Frontal cortex (tissue), 4 donors: ENCODE measurements at places on chromosomes 11 and 22.

- DNase-seq = no peak
These were observed 69.6 kb downstream of the MED15 start for GRCh38 chr22:20577045-20577444.

DNA sequence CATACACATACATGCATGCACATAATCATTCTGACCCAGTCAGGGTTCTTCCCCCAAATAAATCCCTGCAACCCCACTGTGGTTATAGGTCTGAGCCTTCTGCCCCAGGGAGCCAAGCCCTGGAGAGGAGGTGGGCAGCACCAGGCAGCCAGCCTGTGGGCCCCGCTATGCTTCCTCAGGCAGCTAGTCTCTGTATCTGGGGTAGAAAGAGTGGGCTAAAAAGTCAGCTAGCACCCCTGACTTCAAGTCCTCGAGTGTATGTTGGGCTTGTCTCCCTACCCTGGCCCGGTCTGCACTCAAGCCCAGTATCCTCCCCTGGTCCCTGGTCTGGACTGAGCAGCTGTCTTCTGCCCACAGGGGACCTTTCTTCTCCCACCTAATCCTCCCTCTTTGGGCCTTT is 28.0 kb downstream of the KCNQ1OT1 start:
- no peak for DNase-seq

GRCh38 chr11:26219183-26220117 is 112.5 kb upstream of the ANO3 start:
- DNase-seq = no peak

DNA sequence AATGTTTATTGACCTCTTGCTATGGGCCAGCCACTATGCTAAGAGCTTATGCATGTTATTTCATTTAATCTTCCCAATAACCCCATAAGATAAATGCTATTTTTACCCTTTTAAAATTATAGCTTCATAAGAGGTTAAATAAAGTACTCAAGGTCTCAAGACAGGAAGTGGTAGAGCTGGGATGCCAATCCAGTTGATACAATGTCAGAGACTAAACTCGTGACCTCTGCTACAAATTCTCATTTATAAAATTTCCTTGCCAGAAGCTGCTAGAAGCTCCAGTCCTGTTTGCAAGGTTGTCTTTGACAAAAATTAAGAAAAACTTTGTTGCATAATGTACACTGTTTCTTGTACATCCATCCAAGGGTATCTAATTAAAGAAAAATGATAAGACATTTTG is 265.9 kb upstream of the MPPED2 start:
- DNase-seq = no peak

GRCh38 chr22:18148293-18148965 is 1.5 kb upstream of the USP18 start:
- DNase-seq = no peak

DNA sequence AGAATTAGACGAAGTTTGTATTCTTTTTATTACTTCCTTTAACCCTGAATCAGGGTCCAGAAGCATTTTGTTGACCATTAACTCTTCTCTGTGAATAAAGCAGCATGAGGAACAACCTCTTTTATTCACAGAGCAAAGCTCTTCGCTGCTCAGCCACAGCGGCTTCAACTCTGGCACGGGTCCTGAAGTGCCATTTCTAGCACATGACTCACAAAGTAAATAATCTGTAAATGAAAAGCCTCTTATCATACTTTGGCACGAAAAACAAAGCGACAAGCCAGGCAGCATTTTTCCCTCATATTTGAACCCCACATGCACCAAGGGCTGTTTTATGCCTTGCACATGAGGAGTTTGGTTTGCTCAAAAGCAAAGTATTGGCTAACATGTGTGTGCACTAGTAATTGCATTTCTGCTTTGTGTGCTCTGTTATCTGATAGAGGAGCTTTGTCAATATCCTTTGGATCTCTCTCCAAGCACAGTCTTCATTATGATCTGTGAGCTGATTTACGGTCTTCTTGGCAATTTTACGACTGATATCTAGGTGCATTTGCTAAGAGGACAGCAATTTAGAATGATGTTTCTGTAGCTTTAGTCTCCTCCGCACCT is 33.0 kb upstream of the APOBEC3A start:
- DNase-seq = no peak

- no peak for DNase-seq
These were observed 851.1 kb upstream of the FAT3 start for GRCh38 chr11:91373497-91373896.

DNA sequence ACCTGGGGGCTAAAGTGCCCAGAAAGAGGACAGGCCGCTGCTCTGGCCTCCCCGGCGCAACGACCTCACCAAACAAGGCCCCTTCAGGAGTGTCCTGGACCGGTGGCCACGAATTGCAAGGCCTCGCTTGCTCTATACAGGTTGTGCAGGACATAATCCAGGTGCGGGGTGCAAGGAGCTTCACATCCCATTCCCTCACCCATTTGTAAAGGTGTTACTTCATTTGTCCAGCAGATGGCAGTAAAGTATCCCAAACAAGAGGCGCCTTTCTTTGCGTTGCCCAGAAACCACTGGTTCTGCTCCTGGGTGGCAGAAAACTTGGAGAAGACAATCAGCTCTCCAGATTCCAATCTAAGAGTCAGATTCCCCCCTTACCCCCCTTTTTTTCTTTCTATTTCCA is 35.9 kb upstream of the PRDM11 start:
- peak; percentile 50 for DNase-seq

DNA sequence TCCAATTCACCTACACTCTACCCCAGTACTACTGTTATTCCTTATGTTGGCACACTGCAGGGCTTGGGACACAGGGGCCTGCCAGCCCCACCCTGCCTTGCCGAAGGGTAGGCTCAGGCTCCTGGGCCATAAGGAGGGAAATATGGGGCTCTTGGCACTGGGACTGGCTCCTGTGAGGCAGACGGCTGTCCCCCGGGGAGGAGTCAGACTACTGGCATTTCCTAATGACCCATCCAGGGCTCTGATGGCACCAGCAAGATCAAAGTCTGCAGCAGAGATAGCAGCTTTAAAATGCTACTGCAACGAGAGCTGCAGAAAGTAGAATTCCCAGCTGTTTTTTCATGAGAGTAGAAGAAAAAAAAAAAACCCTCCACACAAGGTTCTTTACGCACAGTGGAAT is 42.2 kb upstream of the CYP2D6 start:
- DNase-seq = no peak

DNA sequence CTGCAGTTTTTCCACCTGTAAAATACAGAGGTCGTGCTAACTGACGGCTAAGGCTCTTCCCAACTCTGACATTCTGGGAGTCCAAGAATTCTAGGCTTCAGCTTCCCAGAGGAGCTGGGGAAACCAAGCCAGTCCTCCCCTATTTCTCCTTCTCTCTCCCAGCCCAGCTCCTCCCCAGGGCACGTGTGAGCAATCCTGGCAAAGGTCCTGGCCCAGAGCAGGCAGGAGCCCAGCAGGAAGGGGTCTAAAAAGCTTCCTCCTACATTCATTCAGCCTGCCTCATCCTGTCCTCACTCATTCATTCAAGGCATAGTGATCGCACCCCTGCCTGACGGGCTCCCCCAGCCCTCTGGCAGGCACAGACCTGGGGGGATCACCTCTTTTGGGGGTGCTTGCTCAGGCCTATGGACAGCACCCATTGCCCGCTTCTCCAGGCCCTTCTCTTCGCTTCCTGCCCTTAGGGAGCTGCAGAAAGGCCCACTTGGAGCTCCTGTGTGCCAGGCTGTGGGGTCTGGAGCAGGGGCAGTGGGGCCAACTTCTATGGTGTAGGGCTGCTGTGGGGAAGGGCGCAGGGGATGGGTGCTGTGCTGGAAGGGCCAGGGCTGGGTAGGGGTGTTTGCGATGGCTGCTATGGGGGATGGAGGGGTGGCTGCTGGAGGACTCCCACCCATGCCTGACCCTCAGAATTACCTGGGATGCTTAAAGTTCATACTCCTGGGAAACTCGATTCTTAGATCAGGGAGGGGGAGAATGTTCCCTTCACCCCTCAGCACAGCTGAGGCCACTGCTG is 9.8 kb downstream of the KCNC1 start:
- no peak for DNase-seq

DNA sequence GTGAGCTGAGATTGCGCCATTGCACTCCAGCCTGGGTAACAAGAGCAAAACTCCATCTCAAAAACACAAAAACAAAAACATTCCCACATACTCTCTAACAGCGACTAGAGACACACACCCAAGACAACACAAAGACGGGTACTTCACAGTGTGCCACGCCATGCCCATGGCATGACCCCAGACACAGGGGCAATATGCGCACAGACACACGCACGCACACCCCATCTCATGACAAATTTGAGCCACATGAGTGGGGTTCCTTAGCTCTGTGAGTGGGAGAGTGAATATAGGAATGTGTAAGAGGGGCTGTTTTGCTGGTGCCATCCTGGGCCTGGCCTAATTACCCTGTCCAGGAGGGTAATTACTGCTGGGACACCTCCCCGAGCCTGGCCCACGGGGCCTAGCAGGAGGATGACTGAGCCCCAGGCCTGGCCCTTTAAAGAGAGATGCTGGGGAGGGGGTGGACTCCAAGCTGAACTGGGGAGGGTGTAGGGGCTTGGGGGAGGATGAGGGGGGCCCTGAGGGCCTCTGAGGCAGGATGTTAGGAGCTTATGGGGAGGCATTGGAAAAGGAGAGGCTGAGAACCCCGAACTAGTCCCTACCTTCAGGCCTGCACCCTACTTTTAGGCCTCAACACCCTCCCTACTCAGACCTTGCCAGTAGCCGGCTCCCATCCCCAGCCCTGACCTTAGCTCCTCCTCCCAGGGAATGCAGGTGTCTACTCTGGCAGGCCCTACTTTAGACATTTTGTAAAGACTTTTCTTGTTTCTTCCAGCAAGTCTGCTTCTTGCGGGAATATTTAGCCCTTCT is 1.5 kb downstream of the LTBP3 start:
- DNase-seq = no peak

DNA sequence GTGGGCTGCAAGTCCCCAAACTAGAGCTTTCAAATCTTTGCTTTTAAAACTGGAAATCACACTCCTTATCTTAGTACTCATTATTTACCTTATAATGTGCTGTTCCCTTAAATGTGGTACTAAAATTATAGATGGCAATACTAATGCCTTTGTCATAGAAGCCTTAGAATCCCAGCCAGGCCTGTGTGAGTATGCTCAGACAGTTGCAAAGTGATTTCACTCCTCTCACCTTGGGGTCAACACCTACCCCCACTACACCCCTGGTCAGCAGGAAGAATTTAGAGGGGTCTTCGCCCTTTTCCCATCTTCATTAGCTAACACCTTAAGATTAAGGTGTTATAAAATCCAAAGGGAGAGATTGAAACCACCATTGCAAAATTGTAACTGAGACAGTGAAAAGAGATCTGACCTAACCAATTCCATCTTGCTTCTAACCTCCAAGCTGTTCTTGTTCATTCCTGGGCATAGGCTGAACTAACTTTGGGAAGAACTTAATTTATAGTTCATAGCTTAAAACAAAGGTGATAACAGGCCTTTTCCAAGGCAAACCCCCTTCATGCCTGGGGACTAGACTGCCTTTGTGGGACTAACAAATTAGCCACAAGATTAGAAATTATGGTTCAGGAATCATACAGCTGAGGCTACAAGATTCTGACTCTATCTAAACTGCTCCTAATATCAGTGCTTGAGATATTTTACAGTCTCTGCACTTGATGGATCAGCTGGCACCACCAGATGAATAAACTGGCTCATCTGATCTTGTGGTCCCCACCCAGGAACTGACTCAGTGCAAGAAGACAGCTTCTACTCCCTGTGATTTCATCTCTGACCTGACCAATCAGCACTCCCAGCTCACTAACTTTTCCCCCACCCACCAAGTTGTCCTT is 10.4 kb upstream of the MRPL17 start:
- DNase-seq = no peak

GRCh38 chr11:46977038-46977813 is 40.7 kb downstream of the CSTPP1 start:
- DNase-seq = no peak

DNA sequence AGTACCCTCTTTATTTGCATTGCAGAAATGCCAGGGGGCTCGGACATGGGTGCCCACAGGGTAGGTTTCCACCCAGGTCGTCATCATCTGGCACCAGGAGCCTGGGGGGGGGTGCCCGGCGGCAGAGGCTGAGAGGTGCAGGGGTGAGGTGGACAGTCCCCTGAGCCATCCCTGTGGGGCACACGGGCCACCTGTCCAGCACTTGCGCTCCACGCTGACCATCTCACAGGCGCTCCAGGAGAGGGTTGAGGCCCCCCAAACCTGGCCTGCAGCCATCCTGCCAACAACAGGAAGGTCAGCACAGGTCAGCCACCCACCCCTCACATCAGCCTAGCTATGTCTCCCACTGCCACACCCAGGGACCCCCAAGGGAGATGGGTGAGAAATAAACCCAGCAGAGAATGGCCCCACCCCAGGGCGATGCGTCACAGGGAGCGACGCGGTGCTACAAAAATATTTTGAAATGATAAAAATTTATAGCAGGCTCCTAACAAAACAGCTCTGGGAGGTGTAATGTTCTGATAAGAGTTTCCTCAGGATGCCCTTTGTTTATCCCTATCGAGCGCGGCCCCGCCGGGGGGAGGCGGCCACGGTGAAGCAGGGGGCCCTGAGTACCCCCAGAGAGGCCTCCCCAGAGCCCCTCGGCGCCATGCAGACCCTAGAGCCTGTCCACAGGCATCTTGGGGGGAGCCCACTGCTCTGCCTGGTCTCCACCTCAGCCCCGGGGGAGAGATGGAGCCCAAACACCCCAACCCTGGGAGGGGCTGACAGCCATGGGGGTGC is 21.0 kb upstream of the GNB1L start:
- peak; percentile 4 for DNase-seq

DNA sequence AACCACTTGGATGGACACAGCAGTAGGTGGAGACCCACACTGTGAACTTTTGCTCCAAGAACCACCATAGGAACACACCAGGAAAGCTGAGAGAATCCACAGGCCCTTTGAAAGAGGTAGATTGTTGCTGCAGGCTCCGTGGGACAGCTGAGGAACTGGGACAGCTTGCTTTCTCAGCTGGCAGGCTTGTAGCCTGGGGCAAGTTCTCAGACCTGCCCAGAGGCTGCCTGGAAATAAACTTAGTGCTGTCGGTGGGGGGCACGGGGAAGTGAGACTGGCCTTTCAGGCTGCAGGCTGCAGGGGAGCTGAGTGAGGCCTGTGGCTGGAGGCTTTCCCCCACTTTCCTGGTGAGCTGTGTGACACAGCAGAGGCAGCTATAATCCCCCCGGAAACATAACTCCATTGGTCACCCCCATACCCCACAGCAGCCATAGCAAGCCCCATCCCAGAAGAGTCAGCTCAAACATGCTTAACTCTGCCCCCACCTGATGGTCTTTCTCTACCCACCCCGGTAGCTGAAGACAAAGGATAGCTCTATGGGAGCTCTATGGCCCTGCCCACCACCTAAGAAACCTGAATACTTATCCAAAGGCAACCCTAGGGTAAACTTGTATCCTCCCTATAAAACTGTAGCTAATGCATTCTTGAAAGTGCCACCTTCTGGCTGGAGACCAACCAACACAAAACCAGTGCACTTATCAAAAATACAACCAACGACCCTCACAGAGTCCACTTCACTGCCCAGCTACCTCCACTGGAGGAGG is 21.4 kb upstream of the ACRV1 start:
- DNase-seq = no peak

- DNase-seq = no peak
These were observed 11.6 kb downstream of the GP1BB start for GRCh38 chr22:19734837-19735382.
